WTC11 (cell line): ENCODE measurements at places on chromosomes 6 and 20. TPM values are rescaled to one million over a fixed set of nuclear protein-coding genes. Genes with fewer than 3 reads are reported as not detected.

DNA sequence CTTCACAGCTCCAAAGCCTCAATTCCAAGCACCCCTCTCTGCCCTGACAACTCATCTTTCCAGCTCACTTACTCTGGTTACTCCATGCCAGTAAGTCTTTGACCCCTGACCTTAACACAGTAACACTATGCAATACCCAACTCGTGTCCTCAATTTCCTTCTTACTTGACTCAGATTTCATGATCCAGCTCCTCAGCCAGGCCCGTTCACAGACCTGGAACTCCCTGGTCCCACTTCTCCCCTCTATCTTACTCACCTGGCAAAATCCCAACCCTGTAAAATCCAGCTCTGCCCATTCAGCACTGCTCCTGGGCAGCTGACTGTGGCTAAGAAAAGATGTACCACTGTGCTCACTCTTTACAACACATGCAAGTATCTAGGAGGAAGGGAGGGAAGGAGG lies 7.9 kb downstream of the GNL1 start:
- no peak for DNase-seq

DNA sequence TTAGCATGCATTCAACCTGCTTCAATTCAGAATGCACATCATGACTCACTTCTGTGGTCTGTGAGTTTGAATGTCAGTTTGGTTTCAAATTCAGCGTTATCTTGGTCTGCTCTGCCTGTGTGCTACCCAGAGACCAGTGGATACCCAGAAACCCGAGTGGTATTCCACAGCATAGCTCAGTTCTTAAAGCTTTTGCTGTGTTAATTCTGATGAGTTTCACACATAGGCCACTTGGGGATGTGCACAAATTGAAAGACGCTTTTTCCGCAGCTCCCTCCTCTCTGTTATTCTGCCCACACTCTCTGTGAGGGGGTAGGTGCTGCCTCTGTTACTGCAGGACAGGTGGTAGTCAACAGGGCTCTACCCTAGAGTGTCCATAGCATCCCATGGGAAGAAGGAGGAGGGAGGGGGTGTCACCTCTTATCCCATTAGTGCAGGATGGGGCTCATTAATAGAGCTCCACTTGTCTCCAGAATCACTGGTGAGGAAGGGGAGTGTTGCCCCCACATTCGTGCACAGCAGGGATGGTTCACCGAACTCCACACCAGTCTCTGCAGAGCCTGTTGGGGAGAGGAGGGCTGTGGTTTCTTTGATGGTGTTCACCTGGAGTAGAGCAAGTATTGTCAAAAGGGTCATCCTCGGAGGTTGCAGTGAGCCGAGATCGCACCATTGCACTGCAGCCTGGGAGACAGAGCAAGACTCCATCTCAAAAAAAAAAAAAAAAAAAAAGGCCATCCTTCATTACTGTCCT lies 29.2 kb upstream of the SDCBP2 start:
- DNase-seq = no peak

The PIM1 gene
- total RNA-seq = 64.7 to 81.2 TPM (median 78.1 TPM) in 3 replicates

- no peak for DNase-seq
These were observed 658.4 kb downstream of the TBC1D32 start for GRCh38 chr6:120675886-120676285.

DNA sequence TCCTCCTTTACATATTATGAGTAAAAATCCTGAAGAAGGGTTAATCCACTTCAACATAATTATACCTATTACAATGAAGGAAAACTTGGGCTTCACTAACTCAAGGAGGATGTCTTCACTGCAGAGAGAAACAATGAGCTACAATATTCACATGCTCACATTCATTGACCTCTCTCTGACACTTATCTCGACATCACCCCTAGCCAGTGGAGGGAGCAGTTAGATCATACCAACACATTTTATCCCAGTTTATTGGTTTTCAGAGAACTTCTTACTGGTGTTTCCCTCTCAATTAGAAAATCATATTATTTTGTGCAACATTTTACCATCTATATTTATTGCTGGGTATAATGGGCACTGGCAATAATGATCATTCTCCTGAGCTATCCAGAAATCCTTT lies 646.5 kb downstream of the TENT5A start:
- DNase-seq = no peak

DNA sequence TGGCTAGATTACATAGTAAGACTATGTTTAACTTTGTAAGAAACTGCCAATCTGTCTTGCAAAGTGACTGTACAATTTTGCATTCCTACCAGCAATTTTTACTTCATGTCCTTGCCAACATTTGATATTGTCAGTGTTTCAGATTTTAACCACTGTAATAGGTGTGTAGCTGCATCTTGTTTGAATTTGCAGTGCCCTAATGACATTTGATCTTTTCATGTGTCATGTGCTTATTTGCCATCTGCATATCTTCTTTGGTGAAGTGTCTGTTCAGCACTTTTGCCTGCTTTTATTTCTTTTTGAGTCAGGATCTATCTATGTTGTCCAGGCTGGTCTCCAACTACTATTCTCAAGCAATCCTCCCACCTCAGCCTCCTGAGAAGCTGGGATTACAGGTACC lies 2.4 kb upstream of the PRPH2 start:
- no peak for DNase-seq

GRCh38 chr20:45509091-45509490 lies 6.3 kb downstream of the SPINT3 start:
- DNase-seq = no peak

The CDH22 gene
- total RNA-seq = 0.13 to 0.16 TPM (median 0.16 TPM) in 3 replicates

GRCh38 chr6:165119231-165120020 lies 190.0 kb downstream of the C6orf118 start:
- no peak for DNase-seq

The SNRNP48 gene
- total RNA-seq = 17.6 to 24.0 TPM (median 21.4 TPM) in 3 replicates

GRCh38 chr20:34010405-34010931 lies 16.8 kb downstream of the RALY start:
- no peak for DNase-seq

The FOXS1 gene
- not detected in 3 replicates for total RNA-seq

- DNase-seq = no peak
These were observed 311.3 kb downstream of the CDKAL1 start for GRCh38 chr6:20845592-20845991.

DNA sequence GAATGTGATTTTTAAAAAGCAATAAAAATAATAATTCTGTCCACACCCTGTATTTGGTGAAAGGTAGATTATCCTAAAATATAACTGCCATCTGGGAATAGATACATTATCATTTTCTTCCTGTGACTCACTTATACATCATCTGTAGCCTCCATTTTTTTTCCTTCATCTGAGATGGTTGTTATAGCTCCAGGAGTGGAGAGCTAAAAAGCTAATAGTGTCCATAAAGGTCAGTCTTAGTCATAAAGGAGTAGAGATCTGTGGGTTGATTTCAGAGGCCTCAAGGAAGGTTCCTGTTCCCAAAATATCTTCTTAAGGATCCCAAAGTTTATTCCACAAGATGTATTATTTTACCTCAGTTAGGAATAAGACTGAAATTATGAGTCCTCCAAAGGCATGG lies 41.1 kb downstream of the FBXO5 start:
- DNase-seq = no peak

The LTB gene
- total RNA-seq = 1.0 to 1.5 TPM (median 1.3 TPM) in 3 replicates

DNA sequence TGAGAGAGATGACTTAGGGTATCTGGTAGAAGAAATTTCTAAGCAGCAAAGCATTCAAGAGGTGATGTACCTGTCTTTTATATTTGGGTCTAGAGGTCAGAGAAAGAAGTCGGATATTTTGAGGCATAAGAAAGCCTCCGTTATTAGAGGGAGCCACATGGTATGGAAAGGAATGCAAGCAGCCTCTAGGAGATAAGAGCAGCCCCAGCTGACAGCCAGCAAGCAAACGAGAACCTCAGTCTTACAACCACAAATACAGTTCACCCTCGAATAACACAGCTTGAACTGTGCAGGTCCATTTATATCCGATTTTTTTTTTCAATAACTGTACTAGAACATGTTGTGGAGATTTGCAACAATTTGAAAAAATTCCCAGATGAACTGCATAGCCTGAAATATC lies 190.7 kb upstream of the VGLL2 start:
- DNase-seq = no peak

- no peak for DNase-seq
These were observed 1089.9 kb upstream of the DEFB115 start for GRCh38 chr20:30167540-30167939.

The TEAD3 gene
- total RNA-seq = 32.0 to 34.3 TPM (median 33.9 TPM) in 3 replicates

- DNase-seq = no peak
These were observed 213.7 kb downstream of the ANKRD60 start for GRCh38 chr20:58014628-58015315.

DNA sequence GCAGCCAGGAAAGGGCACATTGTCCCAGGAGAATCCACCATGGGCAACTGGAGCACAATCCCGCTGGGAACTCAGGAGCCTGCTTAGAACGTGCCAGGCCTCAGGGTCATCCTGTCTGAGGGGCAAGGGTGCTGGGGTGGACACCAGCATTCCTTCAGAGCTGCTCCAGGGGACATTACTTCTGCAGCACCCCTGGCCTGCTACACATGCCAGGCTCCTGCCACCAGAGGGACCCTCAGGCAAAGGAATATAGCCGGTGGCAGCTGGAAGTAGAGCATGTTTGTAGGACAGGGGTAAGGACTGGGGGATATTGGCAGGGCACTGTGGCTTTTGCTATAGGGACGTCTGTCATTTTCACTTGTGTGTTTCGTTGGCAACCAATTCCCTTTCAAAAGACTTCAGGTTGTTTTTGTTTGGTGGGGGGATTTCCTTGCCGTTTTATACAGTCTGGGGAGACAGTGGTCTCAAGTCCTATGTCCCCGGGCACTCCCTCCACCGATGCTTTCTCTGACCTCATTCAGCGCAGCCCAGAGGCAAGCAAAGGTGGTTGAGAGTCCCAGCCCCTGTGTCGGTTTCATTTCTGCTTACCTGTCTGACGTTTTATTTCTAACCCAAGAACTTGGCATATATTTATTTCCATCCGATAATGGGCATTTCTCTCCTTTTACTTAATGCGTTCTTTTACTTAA lies 130.8 kb downstream of the JPH2 start:
- peak; percentile 70 for DNase-seq

DNA sequence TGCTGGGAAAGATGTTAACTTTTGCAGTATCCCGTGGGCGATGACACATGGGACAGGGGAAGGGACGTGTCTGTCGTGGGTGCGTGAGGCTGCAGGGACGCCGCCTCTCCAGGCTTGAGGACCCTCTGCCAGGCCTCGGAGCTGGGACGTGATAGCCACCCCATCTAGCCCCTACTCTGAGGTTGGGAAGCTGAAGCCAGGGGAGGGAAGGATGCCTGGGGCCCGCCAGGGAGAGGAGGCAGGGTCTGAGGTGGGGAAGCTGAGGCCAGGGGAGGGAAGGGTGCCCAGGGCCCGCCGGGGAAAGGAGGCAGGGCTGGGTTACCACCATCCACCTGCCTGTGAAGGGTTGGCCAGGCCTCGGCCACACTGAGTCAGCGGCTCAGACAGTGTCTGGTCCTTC lies 38.2 kb upstream of the GATA5 start:
- no peak for DNase-seq

- DNase-seq = no peak
These were observed 41.8 kb upstream of the BCLAF1 start for GRCh38 chr6:136331461-136331860.

DNA sequence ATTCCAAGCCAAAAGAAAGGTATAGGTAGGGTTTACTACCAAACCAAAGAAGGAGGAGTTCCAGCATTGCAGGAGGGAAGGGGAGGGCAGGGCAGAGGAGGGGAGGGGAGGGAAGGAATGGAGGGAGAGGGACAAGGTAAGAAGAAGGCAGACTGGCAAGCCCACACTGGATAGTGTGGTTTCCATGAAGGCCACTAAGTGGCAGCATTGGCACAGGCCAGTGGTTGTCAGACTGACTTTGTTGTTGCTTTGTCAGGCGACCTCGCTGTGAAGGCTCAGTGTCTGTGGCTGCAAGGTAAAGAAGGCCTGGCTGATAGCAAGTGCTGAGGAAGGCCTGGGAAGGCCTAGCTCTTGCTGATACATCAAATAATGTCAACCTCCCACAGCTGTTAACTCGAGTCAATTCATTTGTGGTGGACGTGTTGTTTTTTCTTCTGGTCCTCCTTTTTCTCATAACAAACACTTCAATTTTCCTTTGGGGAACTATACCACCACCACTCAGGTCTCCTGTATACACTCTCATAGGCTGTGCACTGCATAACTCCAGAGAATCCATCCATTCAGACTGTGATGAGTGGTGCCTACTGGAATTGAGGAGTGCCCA lies 7.7 kb upstream of the ZNF334 start:
- DNase-seq = peak; percentile 77

The IL20RA gene
- 0.78 to 1.3 TPM (median 1.2 TPM) in 3 replicates for total RNA-seq

GRCh38 chr20:48384147-48384818 lies 443.5 kb downstream of the PREX1 start:
- peak; percentile 87 for DNase-seq
